ENCODE measurements at places on chromosomes 7 and 10. TPM values are rescaled to one million over a fixed set of nuclear protein-coding genes. Genes with fewer than 3 reads are reported as not detected.

SPDYE3 gene
- not detected for total RNA-seq

SLC16A9 gene
- 6.5 TPM for total RNA-seq

ARHGAP22 gene
- 1.1 TPM for total RNA-seq

GPR15LG gene
- 2.1 TPM for total RNA-seq

MRPL32 gene
- total RNA-seq: 41.7 TPM

OPALIN gene
- total RNA-seq: not detected

GDF2 gene
- total RNA-seq: not detected

RBAK gene
- total RNA-seq: 14.4 TPM

JAZF1 gene
- 22.1 TPM for total RNA-seq

ANK3 gene
- total RNA-seq: 78.0 TPM

OR2A12 gene
- not detected for total RNA-seq

AKR1C8 gene
- total RNA-seq: 1.5 TPM

TFPI2 gene
- 0.89 TPM for total RNA-seq

EVX1 gene
- total RNA-seq: not detected

TUBAL3 gene
- 0.20 TPM for total RNA-seq

PRR15 gene
- 0.20 TPM for total RNA-seq

GIMAP2 gene
- total RNA-seq: 7.3 TPM

TRIL gene
- 21.8 TPM for total RNA-seq

FBXL15 gene
- total RNA-seq: 4.2 TPM

FAM200A gene
- total RNA-seq: 6.8 TPM

SPDYE2B gene
- not detected for total RNA-seq

IGFBP1 gene
- total RNA-seq: 0.10 TPM

AKR1B15 gene
- not detected for total RNA-seq

PRKAR2B gene
- total RNA-seq: 36.1 TPM

HOGA1 gene
- total RNA-seq: 0.99 TPM

HOXA11 gene
- 0.20 TPM for total RNA-seq

SH2D4B gene
- total RNA-seq: 0.20 TPM

UNC5B gene
- total RNA-seq: 11.2 TPM

PRRT4 gene
- total RNA-seq: 4.1 TPM

BLNK gene
- 5.9 TPM for total RNA-seq

CPA1 gene
- total RNA-seq: 0.79 TPM

TMEM236 gene
- 0.69 TPM for total RNA-seq

CDK14 gene
- total RNA-seq: 51.6 TPM
